Cardiac fibroblast (primary cell): ENCODE measurements at places on chromosomes 6 and 20.
A peak's percentile ranks its signal among the peaks of the same experiment; 100 is the strongest.

DNA sequence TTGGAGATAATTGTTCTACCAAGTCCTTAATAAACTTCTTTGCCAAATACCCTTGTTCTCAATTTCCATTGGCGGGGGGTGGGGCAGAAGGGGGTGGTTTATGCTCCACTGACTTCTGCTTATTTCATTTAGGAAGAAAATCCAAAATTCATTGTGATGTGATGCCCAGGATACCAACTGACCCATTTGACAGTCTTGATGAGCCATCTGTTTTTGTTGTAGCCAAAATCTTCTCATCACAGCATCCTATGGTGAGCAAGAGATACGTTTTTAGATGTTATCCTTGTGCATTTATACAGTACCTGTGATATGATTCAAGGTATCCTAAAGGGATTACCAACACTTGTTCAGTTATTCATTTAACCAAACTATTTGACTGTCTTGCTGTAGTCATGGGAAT, 108.5 kb upstream of the BMP5 start:
- DNase-seq, result no peak

- DNase-seq, result no peak
These were observed 36.3 kb upstream of the CST5 start for GRCh38 chr20:23915844-23916243.

GRCh38 chr20:23889775-23890187, 10.2 kb upstream of the CST5 start:
- peak; percentile 67 for DNase-seq

DNA sequence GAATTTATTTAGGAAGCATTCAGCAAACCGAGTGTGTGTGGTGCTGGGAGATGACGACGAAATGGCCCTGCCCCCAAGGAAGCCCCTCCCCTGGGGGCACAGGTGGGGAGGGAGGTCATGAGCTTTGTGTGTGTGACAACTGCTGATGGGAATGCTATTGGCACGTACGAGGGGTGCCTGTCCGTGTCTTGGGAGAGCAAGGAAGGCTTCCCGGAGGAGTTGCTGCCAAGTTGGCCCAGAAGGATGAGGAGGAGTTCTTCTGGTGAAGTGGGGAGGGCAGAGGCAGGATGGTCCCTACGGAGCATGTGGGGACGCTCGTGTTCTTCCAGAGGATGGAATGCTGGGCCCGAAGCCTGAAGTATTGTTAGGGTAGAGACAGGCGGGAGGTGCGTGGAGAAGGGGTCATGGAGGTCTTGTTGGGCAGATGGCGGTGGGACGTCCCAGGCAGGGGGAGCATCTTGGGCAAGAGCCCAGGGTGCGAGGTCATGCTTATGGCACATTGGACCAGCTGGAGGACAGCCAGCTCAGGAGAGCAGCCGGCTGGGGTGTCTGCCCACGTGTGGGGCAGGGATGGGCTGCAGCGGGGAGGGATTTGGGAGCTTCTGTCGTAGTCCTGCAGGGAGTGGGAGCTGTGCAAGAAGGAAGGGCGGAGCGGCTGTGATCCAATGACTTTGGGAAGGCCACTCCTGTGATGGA, 46.1 kb downstream of the SYNJ2 start:
- no peak for DNase-seq

GRCh38 chr6:169529931-169530751, 171.7 kb downstream of the WDR27 start:
- DNase-seq, result peak; percentile 15

GRCh38 chr6:11030904-11031303, 13.2 kb downstream of the ELOVL2 start:
- no peak for DNase-seq

GRCh38 chr6:64777941-64778785, 928.9 kb downstream of the EYS start:
- peak; percentile 34 for DNase-seq

GRCh38 chr6:136341967-136342366, 52.3 kb upstream of the BCLAF1 start:
- DNase-seq, result no peak

DNA sequence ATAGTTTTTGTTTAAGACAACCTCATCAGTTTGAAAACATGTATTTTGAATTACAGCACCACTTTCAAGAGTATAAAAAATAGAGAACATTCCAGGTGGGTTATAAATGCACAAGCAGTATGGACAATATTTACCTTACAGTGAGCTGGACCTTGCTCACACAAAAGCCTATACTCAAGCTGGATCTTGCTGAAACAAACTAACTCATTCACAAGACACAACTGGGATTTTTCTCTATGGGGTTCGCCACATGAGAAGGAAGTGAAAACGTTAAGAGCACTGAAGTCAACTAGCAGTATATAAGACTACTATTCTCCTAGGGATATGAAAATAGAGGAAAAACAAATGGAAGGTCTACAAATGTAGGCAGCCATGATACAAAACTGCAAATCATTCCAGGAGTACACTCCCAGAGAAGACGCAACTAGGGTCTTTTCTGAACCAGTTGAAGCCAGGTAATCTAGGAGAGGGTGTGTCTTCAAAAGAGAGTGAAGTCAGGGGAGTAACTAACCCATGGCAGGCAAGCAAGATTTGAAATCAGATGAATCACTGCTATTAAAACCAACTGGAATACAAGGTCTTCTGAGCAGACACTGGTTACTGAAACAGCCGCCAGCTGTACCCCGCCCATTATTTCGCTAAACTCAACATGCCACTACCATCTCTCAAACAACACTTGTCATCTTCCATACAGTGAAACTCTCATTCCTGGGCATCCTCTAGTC, 26.5 kb downstream of the STAU1 start:
- no peak for DNase-seq

DNA sequence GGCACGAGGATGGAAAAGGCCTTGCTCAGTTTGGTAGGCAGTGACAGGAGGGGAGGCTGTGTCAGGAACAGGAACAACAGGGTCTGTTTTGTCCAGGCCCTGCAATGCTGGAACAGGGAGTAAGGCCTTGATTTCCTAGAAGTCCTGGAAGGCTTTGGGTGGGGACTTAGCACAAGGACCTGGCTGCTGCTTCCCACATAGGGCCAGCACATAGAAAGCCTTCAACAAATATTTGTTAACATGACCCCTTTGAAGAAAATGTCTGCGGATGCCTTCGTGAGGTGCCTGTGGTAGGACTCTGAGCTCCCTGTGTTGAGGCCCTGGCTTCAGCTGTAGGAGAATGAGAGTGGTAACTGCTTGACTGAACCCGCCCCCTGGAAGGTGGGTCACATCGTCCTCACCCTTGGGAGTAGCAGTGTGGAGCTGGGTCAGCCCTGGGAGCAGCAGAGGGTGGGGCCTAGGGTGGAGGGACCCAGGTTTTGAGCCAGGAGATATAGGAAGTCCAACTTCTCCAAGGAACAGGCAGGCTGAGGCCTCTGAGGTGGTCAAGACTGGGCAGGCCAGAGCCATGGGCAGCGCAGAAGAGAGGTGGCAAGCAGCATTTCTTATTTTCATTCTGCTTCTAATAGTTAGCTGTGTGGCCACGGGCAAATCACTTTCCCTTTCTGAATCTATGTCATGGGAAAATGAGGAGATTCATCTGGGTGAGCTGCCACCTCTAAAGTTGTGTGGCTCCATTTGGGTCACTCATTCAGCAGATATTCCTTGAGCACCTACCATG, 50.0 kb downstream of the CNBD2 start:
- DNase-seq, result no peak

- DNase-seq, result no peak
These were observed 60.4 kb downstream of the SOBP start for GRCh38 chr6:107550241-107550840.

GRCh38 chr6:42502127-42502526, 50.4 kb upstream of the TRERF1 start:
- DNase-seq, result no peak

DNA sequence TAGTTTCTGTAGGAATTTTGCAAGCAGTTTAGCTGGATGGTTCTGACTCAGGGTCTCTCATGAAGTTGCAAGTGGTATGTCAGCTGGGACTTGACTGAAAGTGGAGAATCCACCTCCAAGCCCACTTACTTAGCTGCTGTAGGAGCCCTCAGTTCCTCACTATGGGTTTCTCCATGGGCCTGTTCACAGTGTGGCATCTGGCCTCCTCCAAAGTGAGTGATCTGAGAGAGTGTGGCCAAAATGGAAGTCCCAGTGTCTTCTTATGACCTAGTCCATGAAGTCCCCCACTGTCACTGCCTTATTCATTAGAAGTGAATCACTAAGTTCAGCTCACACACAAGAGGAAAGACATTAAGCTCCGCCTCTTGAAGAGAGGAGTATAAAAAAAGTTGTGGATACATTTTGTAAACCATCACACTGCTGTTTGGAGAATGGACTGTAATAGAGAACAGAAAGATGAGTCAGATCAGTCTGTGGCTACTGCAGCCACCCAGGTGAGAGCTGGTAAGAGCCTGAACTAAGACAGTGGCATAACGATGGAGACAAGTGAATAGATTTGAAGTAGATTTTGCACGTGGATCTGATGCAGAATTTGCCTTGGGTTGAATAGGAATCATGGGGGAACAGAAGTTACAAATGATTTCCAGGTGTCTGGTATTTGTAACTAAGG, 4.9 kb upstream of the NELFCD start:
- DNase-seq, result no peak

GRCh38 chr20:56987986-56988385, 278.5 kb downstream of the BMP7 start:
- DNase-seq, result peak; percentile 11

GRCh38 chr6:123622780-123623179, 14.0 kb downstream of the TRDN start:
- no peak for DNase-seq

GRCh38 chr20:18856873-18857272, 43.3 kb downstream of the SCP2D1 start:
- no peak for DNase-seq

DNA sequence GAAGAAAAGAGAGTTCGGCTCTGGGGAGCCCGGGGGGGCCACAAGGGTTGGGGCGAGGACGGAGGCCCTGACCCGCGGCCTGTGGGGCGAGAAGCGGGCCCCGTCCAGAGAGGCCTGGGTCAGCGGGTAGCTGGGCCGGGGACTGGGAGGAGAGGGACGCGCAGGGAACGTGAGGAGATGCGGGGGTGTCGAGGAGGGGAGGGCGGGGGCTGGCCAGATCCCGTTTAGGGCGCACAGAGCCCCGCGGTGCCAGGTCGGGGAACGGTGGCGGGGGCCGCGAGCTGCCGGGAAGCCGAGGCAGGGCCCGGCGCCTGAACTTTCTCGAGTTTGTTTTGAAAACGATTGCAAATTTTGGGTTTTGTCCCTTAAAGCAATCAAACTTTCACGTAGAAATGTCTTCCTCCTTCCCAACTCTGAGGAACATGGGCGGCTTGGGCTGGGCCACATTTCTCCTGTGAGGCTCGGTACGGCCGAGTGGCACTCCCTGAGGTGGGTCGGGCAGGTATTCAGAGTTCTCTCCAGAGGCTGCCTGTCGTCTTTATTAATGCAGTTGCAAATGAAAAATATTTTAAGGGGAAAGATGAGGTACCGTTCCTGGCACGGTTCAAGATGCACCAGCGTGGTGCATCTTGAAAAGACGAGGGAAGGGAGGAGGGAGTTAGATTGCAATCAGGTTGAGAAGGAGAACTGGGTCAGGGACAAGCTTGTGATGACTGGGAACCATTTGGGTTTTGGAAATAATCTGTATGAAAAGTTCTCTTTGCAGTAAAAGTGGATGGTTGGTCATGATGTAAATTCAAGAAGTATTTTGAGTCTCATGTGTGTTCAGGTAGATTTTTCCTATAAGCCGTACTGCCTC, 972 bp downstream of the RNF8 start:
- peak; percentile 30 for DNase-seq

GRCh38 chr20:3224681-3225421, 14.1 kb downstream of the SLC4A11 start:
- DNase-seq, result no peak

DNA sequence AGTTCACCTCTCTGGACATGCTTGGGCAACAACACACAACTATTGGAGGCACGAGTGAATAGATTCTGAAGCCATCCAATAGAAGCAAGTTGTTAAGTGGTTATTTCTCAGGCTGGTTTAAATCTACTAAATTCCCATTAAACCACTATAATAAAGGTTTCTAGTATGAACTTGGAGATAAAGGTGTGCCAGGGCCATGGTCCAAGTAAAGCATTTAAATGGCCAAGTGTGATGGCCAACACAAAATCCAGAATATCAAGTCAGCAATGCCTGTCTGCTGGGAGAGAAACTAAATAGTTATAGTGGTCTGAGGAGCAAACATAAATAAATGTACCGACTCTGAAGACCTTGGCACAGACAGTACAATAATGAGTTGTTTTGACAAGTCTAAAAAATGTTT, 294.3 kb upstream of the STXBP5 start:
- DNase-seq, result no peak

DNA sequence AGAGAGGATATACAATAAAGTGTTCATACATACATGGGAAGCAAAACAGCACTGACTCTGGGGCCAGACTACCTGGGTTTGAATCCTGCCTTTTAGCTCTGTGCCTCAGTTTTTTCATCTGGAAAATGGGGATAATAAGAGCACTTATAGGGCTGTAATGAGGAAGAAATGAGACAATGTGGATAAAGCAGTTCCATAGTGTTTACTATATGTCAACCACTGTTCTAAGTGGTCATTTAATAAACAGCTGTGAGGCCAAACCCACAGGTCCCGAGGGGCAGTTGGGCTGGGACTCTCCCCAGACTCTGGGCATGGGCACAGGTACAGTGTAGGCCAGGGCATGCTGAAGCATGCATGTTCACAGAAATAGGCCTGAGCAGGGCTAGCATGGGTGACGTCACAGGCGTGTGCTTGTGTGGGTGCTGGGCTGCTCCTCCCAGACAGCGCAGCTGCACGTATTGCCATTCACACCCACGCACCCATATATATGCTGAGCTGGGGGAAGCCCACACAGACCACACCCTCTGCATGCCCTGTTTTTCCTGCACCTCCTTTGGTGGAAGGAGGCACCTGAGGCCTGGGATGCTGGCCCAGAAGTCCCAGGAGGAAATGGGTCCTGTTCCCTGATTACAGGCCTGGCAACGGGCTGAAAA, 3.5 kb upstream of the PLCG1 start:
- no peak for DNase-seq

- no peak for DNase-seq
These were observed 52.5 kb downstream of the HLA-DPB1 start for GRCh38 chr6:33128318-33128717.

DNA sequence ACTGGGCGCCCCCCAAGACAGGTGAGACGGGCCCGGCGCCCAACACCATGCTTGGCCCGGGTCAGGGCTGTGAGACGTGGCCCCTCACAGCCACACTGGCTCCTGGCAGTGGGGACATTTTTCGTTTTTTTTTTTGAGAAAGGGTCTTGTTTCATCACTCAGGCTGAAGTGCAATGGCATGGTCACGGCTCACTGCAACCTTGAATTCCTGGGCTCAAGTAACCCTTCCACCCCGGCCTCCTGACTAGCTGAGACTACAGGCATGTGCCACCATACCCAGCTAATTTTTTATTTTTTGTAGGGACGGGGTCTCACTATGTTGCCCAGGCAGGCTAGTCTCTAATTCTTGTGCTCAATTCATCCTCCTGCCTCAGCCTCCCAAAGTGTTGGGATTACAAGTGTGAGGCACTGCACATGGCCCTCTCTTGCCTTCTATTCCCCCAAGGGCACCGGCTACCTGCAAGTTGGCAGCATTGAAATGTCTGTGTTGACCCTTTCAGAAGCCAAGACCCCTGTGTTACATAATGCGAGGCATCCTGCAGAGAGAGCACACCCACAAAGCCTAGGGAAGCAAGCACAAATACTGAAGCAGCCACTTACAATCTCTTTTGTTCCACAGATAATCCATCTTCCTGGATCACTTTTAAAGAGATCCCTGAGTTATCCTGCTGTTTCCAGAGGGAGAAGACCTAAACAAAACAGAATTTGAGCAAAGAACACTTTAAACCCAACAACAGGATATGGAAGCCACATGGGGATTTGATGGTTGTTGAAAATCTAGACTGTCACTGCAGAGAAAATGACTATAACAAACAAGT, 57.5 kb upstream of the SLC4A11 start:
- DNase-seq, result no peak

- DNase-seq, result peak; percentile 95
These were observed 22.6 kb upstream of the RIN2 start for GRCh38 chr20:19735446-19735845.
